ENCODE measurements at places on chromosomes 2 and 18. TPM values are rescaled to one million over a fixed set of nuclear protein-coding genes. Genes with fewer than 3 reads are reported as not detected.

Gene MROH2A
- 0.66 TPM for total RNA-seq

Gene IL37
- total RNA-seq, result not detected

Gene DSC3
- total RNA-seq, result 4.1 TPM

Gene RBKS
- total RNA-seq, result 5.2 TPM

Gene NOP58
- total RNA-seq, result 84.0 TPM

Gene OR6B2
- not detected for total RNA-seq

Gene CD8B2
- total RNA-seq, result 0.15 TPM

Gene SCN7A
- not detected for total RNA-seq

Gene TUBA3E
- total RNA-seq, result not detected

Gene DSG4
- not detected for total RNA-seq

Gene IL36G
- total RNA-seq, result not detected

Gene LRRTM4
- not detected for total RNA-seq

Gene SOX11
- 116 TPM for total RNA-seq

Gene BMP10
- total RNA-seq, result not detected

Gene GPBAR1
- total RNA-seq, result 0.49 TPM

Gene MC2R
- 0.17 TPM for total RNA-seq

Gene EVA1A
- 9.7 TPM for total RNA-seq

Gene SLC16A14
- 0.50 TPM for total RNA-seq

Gene C2orf49
- 28.3 TPM for total RNA-seq

Gene CDCA7
- total RNA-seq, result 25.8 TPM

Gene TLX2
- 0.29 TPM for total RNA-seq

Gene AGXT
- not detected for total RNA-seq

Gene IL36RN
- 0.73 TPM for total RNA-seq

Gene KCNE4
- total RNA-seq, result 18.8 TPM

Gene PDE11A
- 3.4 TPM for total RNA-seq

Gene FLACC1
- total RNA-seq, result 3.7 TPM

Gene CRYGA
- total RNA-seq, result 0.52 TPM

Gene SAG
- 1.7 TPM for total RNA-seq

Gene RRM2
- 2.9 TPM for total RNA-seq

Gene SH3RF3
- 3.5 TPM for total RNA-seq

Gene ALPG
- total RNA-seq, result 0.10 TPM

Gene DNAJC5G
- not detected for total RNA-seq

Gene EMILIN1
- 1.9 TPM for total RNA-seq

Gene MYL12B
- total RNA-seq, result 312 TPM

Gene LIMS3
- total RNA-seq, result not detected

Gene TTN
- 0.78 TPM for total RNA-seq

Gene UGT1A7
- 0.13 TPM for total RNA-seq

Gene DLX1
- total RNA-seq, result 1.3 TPM

Gene CFAP210
- 0.93 TPM for total RNA-seq

Gene ST6GAL2
- 0.10 TPM for total RNA-seq

Measured in motor neuron (in vitro differentiated cells).